ENCODE measurements at places on chromosomes 4 and X.
A peak's percentile ranks its signal among the peaks of the same experiment; 100 is the strongest.

DNA sequence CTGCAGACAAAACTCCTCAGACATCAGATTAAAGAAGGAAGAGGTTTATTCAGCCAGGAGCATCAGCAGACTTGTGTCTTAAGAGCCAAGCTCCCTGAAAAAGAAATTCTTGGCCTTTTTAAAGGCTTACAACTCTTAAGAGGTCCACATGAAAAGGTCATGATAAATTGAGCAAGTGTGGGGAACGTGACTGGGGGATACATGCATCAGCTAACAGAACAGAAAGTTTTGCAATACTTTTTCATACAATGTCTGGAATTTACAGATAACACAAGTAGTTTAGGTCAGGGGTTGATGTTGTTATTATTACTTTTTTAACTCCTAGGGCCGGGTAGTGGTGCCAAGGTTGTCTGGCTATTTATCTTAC, 55.6 kb upstream of the RBMX start:
- no peak for DNase-seq

DNA sequence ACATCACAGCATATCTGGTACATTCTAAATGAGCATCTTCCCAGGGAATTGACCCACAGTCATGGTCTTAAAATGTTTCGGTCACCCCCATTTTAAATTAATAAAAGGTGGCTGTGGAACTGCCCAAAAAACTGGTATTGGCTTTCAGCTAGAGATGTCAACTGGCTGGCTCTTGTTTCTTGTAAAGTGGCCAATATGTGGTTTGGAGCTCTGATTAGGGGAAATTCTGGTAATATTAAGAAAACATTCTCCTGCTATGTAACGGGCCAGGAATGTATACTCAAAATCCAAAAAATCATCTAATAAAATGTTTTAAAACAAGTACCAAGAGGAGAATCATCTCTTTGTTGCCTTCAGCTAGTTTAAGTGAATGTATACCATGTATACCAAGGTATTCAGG, 62.0 kb upstream of the VCX2 start:
- no peak for DNase-seq

GRCh38 chr4:31104043-31104442, 383.9 kb downstream of the PCDH7 start:
- no peak for DNase-seq

GRCh38 chrX:109812236-109812635, 79.2 kb upstream of the ACSL4 start:
- peak; percentile 45 for DNase-seq

- no peak for DNase-seq
These were observed 113.0 kb upstream of the TLR3 start for GRCh38 chr4:185955826-185956543.

- no peak for DNase-seq
These were observed 27.8 kb upstream of the TMEM164 start for GRCh38 chrX:109974906-109975655.

DNA sequence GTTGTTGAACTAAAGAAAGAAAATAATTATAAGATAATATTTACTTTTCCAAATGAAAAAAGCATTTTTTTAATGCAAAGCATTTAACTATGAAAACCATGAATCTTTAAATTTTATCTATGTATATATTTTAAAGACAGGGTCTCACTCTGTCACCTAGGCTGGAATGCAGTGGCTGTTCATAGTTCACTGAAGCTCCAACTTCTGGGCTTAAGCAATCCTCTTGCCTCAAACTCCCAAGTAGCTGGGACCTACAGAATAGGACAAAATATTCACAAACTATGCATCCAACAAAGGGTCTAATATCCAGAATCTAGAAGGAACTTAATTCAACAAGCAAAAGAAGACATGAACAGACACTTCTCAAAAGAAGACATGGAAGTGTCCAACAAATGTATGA, 55.9 kb upstream of the ALB start:
- DNase-seq, result no peak

DNA sequence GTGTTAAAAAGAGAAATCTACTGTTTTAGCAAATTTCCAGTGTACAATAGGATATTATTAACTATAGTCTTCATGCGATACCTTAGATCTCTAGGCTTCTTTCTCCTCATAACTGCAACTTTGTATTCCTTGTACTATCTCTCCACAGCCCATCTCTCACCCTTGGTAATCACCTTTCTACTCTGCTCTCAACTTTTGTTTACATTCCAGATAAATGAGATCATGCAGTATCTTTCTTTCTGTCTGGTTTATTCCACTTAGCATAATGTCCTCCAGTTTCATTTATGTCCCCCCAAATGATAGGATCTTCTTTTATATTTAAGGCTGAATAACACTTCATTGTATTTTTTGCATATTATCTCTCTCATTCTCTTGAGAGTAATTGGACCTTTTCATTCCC, 165.5 kb downstream of the HS3ST1 start:
- DNase-seq, result no peak

DNA sequence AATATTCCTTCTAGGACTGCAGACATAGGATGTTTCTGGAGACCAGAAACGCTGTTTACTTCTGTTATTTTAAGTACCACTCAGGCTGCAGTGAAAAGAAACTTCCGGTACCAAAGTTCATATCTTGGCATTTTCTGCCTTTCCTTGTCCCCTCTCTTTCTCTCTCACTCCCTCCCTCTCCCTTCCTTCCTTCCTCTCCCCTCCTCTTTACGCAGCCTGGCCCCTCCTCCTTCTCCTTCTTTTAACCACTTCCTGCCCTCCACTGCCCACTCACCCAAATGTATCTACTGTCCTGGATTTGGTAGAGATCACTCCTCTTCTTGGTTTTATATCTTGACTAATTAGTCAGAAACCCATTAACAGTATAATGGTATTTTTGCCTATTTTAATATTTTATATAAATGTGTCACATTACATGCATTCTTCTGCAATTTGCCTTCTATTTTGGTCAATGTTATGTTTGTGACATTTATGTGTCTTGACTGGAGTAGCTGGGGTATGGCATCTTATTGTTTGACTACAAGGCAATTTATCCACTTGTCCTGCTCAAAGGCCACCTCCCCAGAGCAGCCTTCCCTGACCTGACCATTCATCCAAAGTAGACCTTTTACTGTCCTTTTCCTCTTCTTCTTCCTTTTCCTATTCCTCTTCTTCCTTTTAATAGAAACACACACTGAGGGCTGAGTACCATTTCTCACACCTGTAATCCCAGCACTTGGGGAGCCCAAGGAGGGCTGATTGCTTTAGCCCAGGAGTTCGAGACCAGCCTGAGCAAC, 56.9 kb downstream of the BCOR start:
- DNase-seq, result no peak

DNA sequence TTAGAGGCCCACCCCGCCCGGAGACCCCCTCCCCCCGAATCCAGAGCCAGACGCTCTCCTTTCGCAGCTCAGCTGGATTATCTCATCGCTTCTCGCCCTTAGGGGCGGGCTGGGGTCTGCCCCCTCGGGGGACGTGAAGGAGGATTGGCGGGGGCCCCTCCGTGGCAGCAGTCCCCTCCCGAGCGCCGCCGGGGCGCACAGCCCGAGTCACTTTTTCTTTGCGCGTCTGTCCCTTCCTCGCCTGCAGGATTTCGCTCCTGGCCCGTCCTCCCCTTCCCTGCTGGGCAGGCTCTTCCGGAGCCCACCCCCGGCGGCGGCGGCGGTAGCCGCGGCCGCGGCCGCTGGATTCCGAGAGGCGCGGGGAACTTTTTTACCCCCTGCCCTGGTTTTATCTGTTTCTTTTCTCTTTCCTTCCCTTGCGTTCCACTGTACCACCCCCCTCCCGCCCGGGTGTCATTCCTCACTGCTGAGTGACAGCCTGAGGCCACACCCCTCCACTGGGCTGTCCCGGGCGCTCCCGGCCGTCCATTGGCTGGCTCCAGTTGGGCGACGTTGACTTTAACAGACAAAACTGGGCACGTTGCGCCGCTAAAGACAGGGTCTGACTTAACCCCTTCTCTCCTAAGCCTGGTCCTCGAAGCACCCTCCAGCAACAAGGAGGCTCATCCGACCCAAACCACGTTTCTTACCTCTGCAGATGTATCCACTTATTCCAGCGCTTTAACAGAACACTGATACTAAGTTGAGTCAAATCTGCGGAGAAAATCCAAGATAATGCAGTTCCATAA, 492 bp upstream of the NKX3-2 start:
- peak; percentile 63 for DNase-seq

DNA sequence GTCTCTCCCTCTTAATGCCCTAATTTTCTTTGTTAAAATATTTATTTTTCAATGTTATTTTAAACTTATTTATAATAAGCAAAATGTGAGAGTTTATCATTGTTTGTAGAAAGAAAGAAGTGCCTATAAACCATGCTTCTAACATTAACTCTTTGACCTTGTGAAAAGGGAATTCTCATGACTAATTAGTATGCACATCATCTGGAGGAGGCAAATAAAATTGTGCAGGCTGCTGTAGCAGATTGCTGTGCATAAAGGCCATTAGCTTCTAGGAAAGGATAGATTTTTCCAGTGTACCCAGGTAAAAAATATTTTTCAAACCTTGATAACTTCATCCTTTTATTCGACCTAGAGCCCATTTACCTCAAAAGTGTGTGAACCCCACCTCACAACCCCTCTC, 84.6 kb upstream of the GUCY1A1 start:
- no peak for DNase-seq

DNA sequence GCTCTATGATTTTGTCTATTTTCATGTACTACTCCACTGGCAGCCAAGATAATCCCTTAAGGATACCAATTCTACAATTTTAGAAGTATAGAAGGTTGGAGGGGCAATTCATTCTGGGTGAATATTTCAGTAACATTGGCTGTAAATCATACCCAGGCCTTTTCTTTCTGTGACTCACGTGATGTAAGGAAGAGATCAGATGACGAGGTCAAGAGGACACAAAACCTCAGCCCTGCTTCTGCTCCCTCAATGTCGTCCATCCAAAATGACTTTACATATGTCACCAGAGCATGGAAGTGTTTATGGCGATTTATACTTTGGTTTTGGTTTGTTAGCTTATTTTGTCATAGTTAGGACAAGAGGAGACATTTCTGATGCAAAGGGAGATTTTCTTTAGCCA, 70.7 kb upstream of the SLC4A4 start:
- DNase-seq, result no peak

DNA sequence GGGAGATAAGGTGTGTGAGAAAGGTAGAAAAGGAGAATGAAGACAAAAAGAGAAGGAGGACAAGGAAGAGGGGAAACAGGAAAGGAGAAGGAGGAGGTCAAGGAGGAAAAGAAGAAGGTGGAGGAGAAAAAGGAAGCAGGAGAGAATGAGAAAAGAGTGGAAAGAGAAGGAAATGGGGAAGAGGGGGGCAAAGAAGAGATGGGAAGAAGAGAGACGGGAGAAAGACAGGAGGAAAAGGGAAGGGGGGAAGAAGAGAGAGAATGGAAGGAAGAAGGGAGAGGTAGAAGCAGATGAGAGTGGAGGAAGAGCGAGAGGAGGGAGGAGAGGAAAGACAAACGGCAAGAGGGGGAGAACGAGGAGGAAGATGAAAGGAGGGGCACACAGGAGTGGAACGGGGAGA, 4.1 kb downstream of the GATA1 start:
- DNase-seq, result no peak

- no peak for DNase-seq
These were observed 24.4 kb upstream of the DCK start for GRCh38 chr4:70969076-70969475.

GRCh38 chrX:24153178-24153795, 3.8 kb downstream of the ZFX start:
- no peak for DNase-seq

DNA sequence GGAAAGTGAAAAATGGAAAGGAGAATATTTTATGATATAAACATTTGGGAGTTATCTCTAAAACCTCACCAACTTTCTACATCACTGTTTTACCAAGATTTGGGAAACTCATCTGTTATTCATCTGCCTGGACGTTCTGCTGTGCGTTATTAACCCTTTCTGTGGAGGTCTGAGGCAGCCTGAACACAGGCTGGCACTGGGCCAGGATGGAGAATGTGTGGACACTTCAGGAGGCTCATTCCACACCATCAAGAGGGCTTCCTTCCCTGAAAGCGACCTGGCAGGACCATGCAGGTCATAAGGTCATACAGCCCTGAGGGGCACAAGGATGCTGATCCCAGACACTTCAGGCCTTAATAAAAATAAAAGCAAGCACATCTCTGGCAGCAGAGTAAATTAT, 31.2 kb upstream of the TMEM184C start:
- DNase-seq, result peak; percentile 14

DNA sequence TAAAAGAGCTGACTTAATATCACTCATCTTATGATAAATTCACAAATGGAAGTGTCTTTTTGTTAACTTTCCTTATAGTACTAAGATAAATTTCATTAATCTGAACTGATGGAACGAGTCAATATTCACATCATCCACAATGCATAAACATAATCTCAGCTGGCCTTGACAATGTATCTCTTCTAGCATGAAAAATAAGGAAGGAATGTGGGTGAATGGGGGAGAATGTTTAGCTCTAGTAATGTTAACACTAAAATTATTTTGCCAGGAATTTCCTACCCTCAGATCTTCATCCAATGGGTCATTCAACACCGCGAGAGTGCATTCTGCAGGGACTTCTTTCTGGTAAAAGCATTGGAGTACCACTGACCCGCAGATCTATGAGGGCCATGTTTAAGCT, 15.8 kb downstream of the TRPC3 start:
- DNase-seq, result no peak

- no peak for DNase-seq
These were observed 755.5 kb downstream of the STIM2 start for GRCh38 chr4:27616166-27616565.

- no peak for DNase-seq
These were observed at the start of gene MGARP for GRCh38 chr4:139279760-139280620. MGARP (minus strand) TSS chr4:139280225; CDS start chr4:139280158, 67 bp downstream.

DNA sequence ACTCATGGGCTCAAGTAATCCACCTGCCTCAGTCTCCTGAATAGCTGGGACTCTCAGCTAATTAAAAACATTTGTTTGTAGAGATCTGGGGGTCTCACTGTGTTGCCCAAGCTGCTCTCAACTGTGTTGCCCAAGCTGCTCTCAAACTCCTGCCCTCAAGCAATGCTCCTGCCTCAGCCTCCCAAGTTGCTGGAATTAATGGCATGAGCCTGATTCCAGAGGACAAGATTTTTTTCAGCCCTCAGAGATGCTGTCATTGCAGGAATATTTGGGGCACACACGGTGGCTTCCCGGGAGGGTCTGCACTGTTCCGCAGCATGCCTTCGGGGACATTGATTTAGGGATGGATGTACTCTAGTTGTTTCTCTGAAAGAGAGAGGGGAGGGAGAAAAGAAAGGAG, 49.7 kb downstream of the STK32B start:
- DNase-seq, result no peak

DNA sequence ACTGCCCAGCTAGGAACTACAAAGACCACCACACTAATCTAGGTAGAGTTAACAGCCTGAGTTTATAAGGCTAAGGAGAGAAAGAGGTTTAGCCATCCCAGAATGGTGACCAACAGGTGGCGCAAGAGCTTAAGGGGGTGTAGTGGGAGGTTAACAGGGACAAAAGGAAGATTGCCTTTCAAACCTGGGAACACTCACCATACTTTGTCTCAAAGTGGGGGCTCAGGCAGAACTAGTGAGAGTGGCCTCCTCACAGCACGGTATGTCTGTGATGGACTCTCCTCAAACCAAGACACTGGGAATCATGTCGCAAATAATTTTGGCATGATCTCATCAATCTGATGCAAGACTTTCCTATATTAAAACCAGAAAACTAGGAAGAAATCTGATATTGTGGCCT, 23.4 kb downstream of the CCNI start:
- DNase-seq, result peak; percentile 66

All from stomach (tissue), 19 donors.